ENCODE measurements at places on chromosomes 7 and 10.

DNA sequence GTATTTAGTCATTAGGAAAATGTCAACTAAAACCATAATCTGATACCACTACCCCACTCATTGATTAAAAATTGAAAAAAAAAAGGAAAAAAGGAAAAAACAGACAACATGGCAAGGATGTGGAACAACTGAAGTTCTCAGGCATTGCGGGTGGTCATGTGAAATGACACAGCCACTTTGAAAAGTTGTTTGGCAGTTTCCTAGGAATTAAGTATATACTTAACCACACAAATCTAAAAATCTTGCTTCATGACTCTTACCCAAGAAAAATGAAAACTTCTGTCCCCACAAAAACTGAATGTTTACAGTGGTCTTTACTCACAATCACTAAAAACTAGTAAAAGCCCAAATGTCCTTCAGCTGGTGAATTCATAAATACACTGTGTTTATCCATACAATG lies 254.5 kb downstream of the AHR start:
- no peak for DNase-seq

DNA sequence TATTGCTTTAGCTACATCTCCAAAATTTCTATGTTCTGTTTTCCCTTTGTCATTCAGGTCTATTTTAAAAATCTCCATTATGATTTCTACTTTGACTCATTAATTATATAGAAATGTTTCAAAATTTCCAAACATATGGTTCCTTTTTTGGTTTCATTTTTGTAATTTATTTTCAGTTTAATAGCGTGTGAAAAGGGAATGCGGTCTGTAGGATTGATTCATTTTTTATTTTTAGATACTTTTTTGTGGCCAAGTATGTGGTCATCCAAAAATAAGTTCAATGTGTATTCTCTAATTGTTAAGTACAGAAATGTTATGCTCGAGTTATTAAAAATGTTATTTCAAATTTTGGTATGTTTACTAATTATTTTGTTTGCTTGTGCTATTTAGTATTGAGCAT lies 72.5 kb upstream of the ANKRD1 start:
- DNase-seq, result no peak

- DNase-seq, result no peak
These were observed 16.1 kb downstream of the COL28A1 start for GRCh38 chr7:7519528-7519927.

GRCh38 chr10:60291344-60291930 lies 98.2 kb downstream of the ANK3 start:
- DNase-seq, result no peak

GRCh38 chr10:12757351-12757750 lies 244.2 kb downstream of the CCDC3 start:
- no peak for DNase-seq

GRCh38 chr10:10350050-10350449 lies 667.6 kb upstream of the CELF2 start:
- no peak for DNase-seq

DNA sequence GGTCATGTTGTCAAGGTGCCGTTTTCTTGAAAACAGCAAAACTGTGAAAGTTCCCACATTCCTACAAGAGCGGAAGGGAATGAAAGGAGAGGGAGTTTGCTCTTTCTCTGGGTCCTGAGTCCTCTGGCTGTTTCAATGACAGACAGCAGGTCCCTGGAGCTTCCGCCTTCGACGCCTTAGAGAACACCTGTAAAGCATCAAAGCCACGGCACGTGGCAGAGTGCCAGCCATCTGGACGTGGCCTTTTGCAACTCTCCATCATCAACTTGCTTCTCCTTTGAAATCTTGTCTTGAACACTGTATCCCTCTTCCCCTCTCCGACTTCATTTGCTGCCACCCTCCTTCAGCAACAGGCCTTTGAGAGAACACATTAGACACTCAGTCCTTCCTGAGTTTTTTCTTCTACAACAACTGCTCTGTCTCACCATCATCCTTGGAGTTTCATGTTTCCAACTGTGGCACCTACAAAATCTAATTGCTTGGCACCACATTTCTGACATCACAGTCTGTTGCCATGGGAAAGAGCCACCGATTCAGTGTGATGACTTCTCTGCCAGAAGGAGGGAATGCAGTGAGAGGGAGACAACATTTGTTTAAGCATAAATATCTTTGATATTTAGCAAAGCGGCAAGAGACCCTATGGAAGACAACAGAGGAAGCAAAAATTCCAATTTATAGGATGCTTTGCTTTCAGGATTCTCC lies 204.9 kb upstream of the PTER start:
- DNase-seq, result no peak

GRCh38 chr7:48710995-48711394 lies 213.4 kb upstream of the CDC14C start:
- no peak for DNase-seq

- DNase-seq, result peak; percentile 91
These were observed 36.6 kb downstream of the MICALL2 start for GRCh38 chr7:1422512-1423263.

GRCh38 chr7:124790645-124791044 lies 25.1 kb upstream of the GPR37 start:
- no peak for DNase-seq

DNA sequence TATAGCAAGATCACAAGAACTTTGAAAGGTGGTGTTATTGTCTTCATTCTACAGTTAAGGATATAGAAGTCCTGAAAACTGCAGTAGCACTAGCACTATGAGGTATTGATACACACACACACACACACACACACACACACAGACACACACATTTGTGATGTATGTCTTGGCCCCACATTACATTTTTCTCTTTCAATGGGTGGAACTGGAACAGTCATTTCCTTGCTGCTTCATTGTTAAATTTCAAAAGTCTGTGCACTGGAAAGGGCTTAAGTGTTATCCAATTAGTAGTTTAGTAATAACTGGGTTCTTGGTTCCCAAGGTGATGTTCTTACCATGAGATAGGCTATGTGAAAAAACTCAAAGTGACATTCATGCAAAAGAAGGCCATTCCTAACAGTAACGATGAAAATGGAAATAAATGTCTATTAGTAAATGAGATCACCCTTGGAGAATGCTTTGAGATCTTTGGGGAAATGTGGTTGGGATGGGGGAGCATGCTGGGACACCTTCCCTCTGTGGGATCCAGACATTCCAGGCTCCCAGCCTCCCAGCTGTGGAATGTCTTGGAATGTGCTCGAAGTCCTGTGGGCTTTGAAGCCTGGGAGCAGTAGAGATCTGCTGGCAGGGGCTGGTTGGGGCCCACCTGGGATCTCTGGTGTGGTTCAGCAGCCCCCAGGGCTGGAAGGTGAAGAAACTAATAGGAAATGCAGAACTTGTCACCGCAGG lies 37.4 kb upstream of the CALD1 start:
- no peak for DNase-seq

DNA sequence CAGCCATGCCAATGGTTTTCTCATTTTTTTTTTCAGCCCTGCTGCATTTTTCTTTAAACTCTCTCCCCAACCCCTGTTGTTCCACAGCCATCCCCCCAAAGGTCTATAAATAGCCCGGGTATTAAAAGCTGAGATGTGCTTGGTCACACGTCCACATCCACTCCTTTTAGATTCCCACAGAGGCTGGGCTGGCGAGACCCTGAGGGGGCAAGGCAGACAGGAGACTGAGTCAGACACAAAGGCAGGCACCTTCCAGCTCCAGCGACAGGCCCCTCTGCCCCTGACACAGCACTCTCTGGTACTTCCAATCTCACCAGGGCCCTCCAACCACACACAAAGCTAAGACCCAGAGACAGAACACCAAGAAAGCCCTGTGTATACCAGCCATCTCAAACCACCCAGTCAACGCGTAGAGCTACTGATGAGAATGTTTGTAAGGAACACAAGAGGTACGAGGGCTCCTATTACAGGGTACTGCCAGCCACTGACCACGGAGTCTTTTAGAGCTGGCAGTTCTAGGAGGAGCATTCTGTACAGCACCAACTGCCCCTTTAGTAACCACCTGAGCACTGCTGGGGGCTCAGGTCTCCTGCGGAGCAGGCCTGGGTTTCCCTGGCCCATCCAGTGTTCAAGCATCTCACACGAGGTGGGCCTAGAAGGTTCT lies 64.2 kb upstream of the DDC start:
- DNase-seq, result no peak

- no peak for DNase-seq
These were observed 185.0 kb upstream of the PODXL start for GRCh38 chr7:131741446-131741845.

DNA sequence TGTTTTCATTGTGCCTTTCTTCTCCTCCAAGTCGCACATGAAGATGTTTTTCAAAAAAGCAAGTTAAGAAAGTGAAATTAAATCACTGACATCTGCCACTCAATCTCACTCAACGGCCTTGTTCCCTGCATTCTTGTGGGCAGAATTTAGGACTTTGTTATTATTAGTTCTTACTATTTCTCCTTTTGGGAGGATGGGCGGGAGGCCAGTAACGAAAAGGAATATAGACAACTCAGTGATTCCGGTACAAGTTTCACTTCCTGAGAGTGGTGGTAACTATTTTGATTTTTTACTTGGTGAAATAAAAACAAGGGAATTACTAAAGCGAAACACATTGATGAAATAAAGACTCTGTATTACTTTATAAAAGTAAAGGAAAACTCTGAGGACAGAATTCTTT lies 231.9 kb upstream of the HABP2 start:
- DNase-seq, result no peak

DNA sequence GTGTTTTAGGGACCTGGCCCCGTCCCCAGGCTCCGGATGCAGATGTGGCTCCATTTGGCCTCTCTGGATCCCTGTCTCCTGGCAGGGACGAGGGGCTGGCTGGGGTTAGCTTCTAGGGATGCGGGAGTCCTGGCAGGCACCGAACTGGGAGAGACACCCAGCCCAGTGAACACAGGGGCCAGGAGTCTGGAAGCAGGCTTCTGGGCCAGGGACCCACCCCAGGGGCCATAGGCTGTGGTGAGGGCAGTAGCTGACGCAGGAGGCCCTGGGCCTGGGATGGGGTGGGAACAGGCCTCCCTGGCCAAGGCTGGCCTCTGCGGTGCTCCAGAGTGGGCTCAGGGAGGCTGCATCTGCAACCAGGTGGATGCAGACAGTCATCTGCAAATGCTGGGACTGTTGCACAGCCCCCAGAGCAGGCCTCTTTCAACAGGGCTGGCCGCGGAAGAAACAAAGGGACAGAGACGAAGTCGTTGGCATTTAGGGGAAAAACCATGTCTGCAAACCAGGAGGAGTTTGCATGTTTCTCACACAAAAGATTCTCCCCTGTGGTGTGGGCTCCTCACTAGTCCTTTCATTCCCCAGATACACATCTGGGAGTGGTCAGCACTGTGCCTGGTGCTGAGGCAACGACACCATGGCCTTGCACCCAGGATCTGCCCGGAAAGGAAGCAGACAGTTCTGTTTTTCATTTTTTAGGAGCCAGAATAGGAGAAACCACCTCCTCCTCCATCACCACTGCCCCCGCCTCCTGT lies 36.4 kb upstream of the ZNF488 start:
- no peak for DNase-seq

- no peak for DNase-seq
These were observed 1031.5 kb downstream of the SORCS1 start for GRCh38 chr10:106132956-106133355.

DNA sequence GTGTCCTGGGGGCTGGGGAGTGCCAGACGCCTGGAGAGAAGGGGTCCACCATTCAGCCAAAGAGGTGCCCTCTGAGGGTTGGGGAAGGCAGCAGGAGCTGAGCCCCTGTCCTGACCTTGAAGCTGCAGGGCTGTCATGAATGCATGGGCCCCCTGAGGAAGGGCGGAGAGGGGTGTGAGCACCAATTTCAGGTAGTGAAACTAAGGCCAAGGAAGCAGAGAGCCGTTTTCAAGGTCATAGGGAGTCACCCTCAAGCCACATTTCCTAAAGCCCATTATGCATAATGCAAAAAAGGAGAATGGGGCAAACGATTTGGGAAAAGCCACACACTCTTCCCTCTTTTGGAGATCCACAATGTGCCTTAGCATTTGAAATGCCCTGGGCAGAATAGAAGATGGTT lies 37.2 kb downstream of the FIGNL1 start:
- DNase-seq, result no peak

DNA sequence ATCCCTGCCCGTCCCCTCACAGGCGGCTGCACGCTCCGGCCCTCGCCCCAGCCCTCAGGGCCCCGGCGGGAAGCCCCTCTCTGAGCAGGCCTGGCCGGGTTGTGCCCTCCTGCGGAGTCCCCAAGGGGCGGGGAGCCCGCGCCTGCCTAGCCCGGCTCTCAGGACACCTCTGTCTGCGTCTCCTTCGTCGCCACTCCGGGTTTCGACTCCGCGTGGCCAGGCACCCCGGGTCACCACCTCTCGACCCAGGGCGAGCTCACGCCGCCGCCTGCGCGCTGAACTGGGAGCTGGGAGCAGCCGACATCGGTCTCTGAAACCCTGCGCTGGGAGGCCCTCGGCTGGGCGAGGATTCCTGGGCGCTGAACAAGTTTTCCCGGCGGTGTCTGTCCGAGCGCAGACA lies 6.2 kb upstream of the OGDHL start:
- no peak for DNase-seq

DNA sequence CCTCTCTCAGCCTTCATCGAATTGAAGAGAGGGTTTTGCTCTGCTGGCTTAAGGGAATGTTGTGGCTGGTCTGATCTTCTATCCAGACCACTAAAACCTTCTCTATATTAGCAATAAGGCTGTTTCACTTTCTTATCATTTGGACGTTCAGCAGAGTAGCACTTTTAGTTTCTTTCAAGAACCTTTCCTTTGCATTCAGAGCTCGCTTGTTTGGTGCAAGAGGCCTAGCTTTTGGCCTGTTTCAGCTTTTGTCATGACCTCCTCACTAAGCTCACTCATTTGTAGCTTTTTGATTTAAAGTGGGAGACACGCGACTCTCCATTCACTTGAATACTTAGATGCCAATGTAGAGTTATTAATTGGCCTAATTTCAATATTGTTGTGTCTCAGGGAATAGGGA lies 3.9 kb downstream of the MPP7 start:
- no peak for DNase-seq

GRCh38 chr10:33301097-33301789 lies 33.2 kb downstream of the NRP1 start:
- no peak for DNase-seq

GRCh38 chr7:16062269-16062668 lies 359.1 kb downstream of the CRPPA start:
- DNase-seq, result no peak

GRCh38 chr7:34749446-34749845 lies 91.4 kb downstream of the NPSR1 start:
- DNase-seq, result peak; percentile 32

All from NCI-H1436 treated with DMSO at 0.1 percent for 48 hours (cell line).